ENCODE measurements at places on chromosomes 7 and 10. TPM values are rescaled to one million over a fixed set of nuclear protein-coding genes. Genes with fewer than 3 reads are reported as not detected.

The SLC13A4 gene
- total RNA-seq = 0.98 TPM

The C10orf143 gene
- total RNA-seq = 0.39 TPM

The DBNL gene
- 77.2 TPM for total RNA-seq

The VIPR2 gene
- total RNA-seq = not detected

All from subcutaneous preadipocyte (primary cell).